ENCODE measurements at places on chromosomes 13 and 19. TPM values are rescaled to one million over a fixed set of nuclear protein-coding genes. Genes with fewer than 3 reads are reported as not detected.

Gene STRN4
- total RNA-seq, result 125 TPM

Gene C19orf18
- 0.55 TPM for total RNA-seq

- no peaks in the 10 kb centered on the region for H3K27me3 ChIP-seq
- H3K4me3 ChIP-seq, result no peak overlapping the region
- no peaks in the 10 kb centered on the region for H3K36me3 ChIP-seq
- no peaks in the 10 kb centered on the region for H3K4me1 ChIP-seq
- peak; percentile 15 for DNase-seq
Observed at GRCh38 chr13:40317980-40318327, 348.5 kb downstream of the FOXO1 start.

DNA sequence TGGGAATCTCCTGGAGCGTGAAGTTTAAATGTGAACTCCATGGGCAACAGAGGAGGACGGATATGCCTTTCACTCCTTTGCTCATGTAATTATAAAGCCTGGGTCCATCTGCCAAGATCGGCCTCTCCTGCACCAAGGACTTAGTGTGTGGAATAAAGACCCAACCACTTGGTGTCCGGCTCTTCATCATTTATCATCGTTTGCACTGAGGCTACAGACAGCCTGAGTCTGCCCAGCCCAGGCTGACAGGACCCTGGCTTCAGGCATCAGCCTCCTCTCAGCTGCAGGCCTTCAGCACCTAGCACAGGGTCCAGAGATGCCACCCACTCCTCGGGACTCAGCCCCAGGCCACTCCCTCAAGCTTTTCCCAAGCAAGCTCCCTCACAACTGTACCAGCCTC is 206.8 kb upstream of the IPO5 start:
- H3K4me3 ChIP-seq, result no peak overlapping the region
- H3K27me3 ChIP-seq, result no peaks in the 10 kb centered on the region
- no peaks in the 10 kb centered on the region for H3K36me3 ChIP-seq
- DNase-seq, result no peak
- H3K4me1 ChIP-seq, result no peaks in the 10 kb centered on the region
- H3K27ac ChIP-seq, result no peak overlapping the region

DNA sequence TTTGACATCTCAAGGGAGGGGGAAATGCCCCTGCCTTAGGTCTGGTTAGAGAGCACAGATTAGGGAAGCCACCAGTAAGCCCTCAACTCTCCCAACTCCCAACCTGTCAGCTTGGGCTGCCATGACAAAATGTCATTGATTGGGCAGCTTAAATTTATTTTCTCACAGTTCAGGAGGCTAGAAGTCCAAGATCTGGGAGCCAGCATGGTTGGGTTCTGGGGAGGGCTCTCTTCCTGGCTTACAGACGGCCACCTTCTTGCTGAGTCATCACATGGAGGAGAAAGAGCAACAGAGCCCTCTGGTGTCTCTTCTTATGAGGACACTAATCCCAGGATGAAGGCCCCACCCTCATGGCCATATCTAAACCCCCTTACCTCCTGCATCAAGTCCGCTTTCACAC is 24.2 kb downstream of the C19orf12 start:
- H3K27ac ChIP-seq, result peak overlapping the region; percentile 24
- H3K36me3 ChIP-seq, result no peaks in the 10 kb centered on the region
- peaks cover 20% of the 10 kb centered on the region for H3K4me1 ChIP-seq
- DNase-seq, result no peak
- H3K27me3 ChIP-seq, result no peaks in the 10 kb centered on the region
- no peak overlapping the region for H3K4me3 ChIP-seq

- H3K4me3 ChIP-seq, result no peak overlapping the region
- H3K27ac ChIP-seq, result no peak overlapping the region
- no peaks in the 10 kb centered on the region for H3K4me1 ChIP-seq
Observed at GRCh38 chr13:51380269-51380668, 40.8 kb downstream of the SERPINE3 start.

GRCh38 chr13:56400774-56401173 is 739.9 kb upstream of the PRR20A start:
- H3K27me3 ChIP-seq, result no peaks in the 10 kb centered on the region
- no peaks in the 10 kb centered on the region for H3K4me1 ChIP-seq
- no peak overlapping the region for H3K27ac ChIP-seq
- DNase-seq, result no peak
- H3K4me3 ChIP-seq, result no peak overlapping the region

GRCh38 chr13:35260316-35260715 is 216.2 kb downstream of the MAB21L1 start:
- no peaks in the 10 kb centered on the region for H3K4me1 ChIP-seq
- H3K27me3 ChIP-seq, result no peaks in the 10 kb centered on the region
- H3K4me3 ChIP-seq, result no peak overlapping the region
- no peaks in the 10 kb centered on the region for H3K36me3 ChIP-seq
- no peak for DNase-seq

GRCh38 chr13:43786766-43787517 is at the start of gene ENOX1:
Gene ENOX1, minus strand, starts transcription at chr13:43786972.
- no peak within 1 kb of the TSS for H3K4me3 ChIP-seq
- peak; percentile 18 for DNase-seq
- H3K4me1 ChIP-seq, result peaks cover 9% of the 10 kb centered on the region
- no peaks in the 10 kb centered on the region for H3K36me3 ChIP-seq
- H3K27me3 ChIP-seq, result peaks cover 13% of the 10 kb centered on the region
- no peak within 1 kb of the TSS for H3K27ac ChIP-seq

- peaks cover 3% of the 10 kb centered on the region for H3K4me1 ChIP-seq
- H3K27me3 ChIP-seq, result peaks cover 10% of the 10 kb centered on the region
- H3K36me3 ChIP-seq, result no peaks in the 10 kb centered on the region
- H3K4me3 ChIP-seq, result no peak overlapping the region
Observed at GRCh38 chr19:38977445-38978325, 2.1 kb upstream of the FBXO17 start.

DNA sequence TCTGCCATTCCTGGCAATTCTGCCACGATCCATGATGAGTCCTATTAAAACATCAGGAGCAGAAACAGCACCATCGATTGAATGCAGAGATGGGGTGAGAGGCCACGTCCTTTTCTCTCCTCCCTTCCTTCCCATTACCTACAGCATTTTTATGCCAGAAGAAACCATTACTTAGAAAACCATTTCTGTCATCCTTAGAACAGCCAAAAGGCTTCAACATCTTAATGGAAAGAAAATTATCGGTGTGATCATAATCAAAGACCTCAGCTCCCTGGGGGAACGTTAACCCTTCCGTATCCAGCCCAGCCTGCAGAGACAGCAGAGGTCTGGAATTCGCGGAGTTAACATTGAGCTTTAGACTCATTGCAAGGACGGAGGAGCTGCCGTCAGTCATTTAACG is 56.0 kb upstream of the SIAH3 start:
- no peaks in the 10 kb centered on the region for H3K27me3 ChIP-seq
- H3K4me3 ChIP-seq, result no peak overlapping the region
- no peaks in the 10 kb centered on the region for H3K36me3 ChIP-seq
- DNase-seq, result no peak
- H3K4me1 ChIP-seq, result no peaks in the 10 kb centered on the region

- H3K36me3 ChIP-seq, result no peaks in the 10 kb centered on the region
- no peaks in the 10 kb centered on the region for H3K4me1 ChIP-seq
- no peak overlapping the region for H3K4me3 ChIP-seq
- no peaks in the 10 kb centered on the region for H3K27me3 ChIP-seq
Observed at GRCh38 chr13:76466043-76466442, 420.2 kb downstream of the KCTD12 start.

DNA sequence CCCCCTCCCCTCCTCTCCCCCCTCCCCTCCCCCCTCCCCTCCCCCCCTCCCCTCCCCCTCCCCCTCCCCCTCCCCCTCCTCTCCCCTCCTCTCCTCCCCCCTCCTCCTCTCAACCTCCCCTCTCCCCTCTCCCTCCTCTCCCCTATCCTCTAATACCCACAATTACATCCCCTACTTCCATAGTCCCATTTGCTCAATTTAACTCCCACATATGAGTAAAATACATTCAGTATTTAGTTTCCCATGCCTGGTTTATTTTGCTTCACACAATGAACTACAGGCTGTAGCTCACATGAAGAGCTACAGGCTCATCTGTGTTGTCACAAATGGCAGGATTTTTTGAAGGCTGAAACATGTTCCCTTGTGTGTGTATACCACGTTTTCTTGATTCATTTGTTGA is 6.9 kb downstream of the NLRP5 start:
- H3K27ac ChIP-seq, result no peak overlapping the region
- H3K36me3 ChIP-seq, result no peaks in the 10 kb centered on the region
- H3K4me1 ChIP-seq, result no peaks in the 10 kb centered on the region
- H3K4me3 ChIP-seq, result no peak overlapping the region
- H3K27me3 ChIP-seq, result no peaks in the 10 kb centered on the region
- DNase-seq, result no peak

All from natural killer cell (primary cell).